Heart right ventricle (tissue), 16 donors: ENCODE measurements at places on chromosomes 6 and 20. TPM values are rescaled to one million over a fixed set of nuclear protein-coding genes. Genes with fewer than 3 reads are reported as not detected.

Gene ZBTB46
- 5.6 TPM for polyA plus RNA-seq

Gene OPRL1
- 0.29 TPM for polyA plus RNA-seq

Gene COL21A1
- 14.3 TPM for polyA plus RNA-seq

Gene NOX3
- not detected for polyA plus RNA-seq

- no peak overlapping the region for H3K27ac ChIP-seq
- H3K4me3 ChIP-seq, result no peak overlapping the region
- peaks cover 9% of the 10 kb centered on the region for H3K4me1 ChIP-seq
- H3K36me3 ChIP-seq, result no peaks in the 10 kb centered on the region
- no peaks in the 10 kb centered on the region for H3K27me3 ChIP-seq
Observed at GRCh38 chr6:1709234-1709641, 99.5 kb downstream of the FOXC1 start.

GRCh38 chr6:144250276-144250675 is 34.9 kb upstream of the UTRN start:
- DNase-seq, result no peak
- H3K4me3 ChIP-seq, result no peak overlapping the region
- H3K27ac ChIP-seq, result no peak overlapping the region
